Transverse colon (tissue), 4 donors: ENCODE measurements at places on chromosomes 11 and 22. TPM values are rescaled to one million over a fixed set of nuclear protein-coding genes. Genes with fewer than 3 reads are reported as not detected.

FREY1 gene
- not detected for total RNA-seq

DNA sequence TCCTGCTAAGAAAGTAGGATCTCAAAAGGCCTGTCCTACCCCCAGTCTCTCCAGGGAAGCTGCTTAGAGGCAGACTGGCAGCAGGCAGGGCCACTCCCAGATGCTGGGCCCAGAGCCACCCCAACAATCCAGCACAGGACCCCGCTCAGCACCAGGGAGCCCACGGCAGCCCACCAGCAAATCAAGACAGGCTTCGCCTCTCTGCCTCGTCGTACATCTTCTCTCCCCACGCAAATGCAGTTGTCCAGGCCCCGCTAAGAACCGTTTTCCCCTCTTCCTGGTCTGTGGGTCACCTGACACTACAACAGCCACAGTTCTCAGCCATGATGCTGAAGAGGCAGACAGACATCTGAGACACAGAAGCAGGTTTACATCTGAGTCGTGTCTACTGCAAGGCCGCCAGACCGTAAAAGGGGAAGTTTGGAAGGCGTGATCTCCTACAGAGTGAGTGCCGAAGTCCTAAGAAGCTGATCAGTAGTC is 51.1 kb downstream of the IGSF9B start:
- H3K27ac ChIP-seq, result no peak overlapping the region
- DNase-seq, result no peak
- H3K27me3 ChIP-seq, result no peaks in the 10 kb centered on the region
- H3K4me1 ChIP-seq, result no peaks in the 10 kb centered on the region
- H3K36me3 ChIP-seq, result no peaks in the 10 kb centered on the region

GRCh38 chr11:70424765-70425344 is 26.5 kb downstream of the CTTN start:
- H3K4me3 ChIP-seq, result no peak overlapping the region
- no peaks in the 10 kb centered on the region for H3K27me3 ChIP-seq
- no peak overlapping the region for H3K27ac ChIP-seq
- no peaks in the 10 kb centered on the region for H3K4me1 ChIP-seq

GRCh38 chr11:64044730-64045393 is 9.1 kb downstream of the FLRT1 start:
- H3K27me3 ChIP-seq, result no peaks in the 10 kb centered on the region
- no peak overlapping the region for H3K4me3 ChIP-seq
- H3K36me3 ChIP-seq, result no peaks in the 10 kb centered on the region
- DNase-seq, result no peak
- H3K4me1 ChIP-seq, result no peaks in the 10 kb centered on the region
